ENCODE measurements at places on chromosomes 5 and 9.

DNA sequence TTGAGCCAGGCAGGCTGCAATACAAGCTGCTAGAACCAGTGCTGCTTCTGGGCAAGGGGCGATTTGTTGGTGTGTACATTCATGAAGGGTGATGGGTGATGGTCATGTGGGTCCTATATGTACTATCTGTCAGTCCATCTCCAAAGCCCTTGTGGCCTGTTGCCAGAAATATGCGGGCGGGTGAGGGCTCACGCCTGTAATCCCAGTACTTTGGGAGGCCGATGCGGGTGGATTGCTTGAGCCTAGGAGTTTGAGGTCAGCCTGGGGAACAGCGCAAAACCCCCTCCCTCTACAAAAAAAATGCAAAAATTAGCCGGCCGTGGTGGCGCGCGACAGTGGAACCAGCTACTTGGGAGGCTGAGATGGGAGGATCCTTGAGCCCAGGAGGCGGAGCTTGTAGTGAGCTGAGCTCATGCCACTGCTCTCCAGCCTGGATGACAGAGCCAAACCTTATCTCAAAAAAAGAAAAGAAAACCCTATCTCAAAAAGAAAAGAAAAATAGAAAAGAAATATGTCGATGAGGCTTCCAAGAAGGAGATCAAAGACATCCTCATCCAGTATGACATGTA, 45.0 kb upstream of the KLF4 start:
- DNase-seq: no peak

DNA sequence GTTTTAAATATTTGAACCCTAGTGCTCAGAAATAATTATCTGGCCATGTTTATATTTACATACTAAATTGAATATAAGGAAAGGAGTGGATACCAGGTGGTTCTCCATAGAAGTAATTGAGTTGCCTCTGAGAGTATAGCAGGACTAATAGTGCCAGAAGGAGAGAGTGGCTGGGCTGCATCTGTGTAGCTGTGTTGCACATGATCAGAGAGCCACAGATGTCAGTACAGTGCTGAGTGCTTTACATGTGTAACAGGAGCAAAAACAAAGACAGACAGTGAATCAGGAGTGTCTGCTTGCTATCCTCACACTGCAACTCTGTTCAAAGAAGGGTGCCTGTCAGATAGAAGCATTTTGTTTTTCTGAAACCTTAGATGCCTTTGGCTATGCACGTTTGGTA, 353.9 kb upstream of the PAPPA start:
- DNase-seq: no peak

GRCh38 chr9:108182270-108182669, 673.5 kb downstream of the ACTL7B start:
- no peak for DNase-seq

GRCh38 chr5:61461926-61462325, 129.9 kb downstream of the ZSWIM6 start:
- DNase-seq: no peak

- no peak for DNase-seq
Measured at GRCh38 chr5:94932259-94932658, 313.8 kb downstream of the SLF1 start.

DNA sequence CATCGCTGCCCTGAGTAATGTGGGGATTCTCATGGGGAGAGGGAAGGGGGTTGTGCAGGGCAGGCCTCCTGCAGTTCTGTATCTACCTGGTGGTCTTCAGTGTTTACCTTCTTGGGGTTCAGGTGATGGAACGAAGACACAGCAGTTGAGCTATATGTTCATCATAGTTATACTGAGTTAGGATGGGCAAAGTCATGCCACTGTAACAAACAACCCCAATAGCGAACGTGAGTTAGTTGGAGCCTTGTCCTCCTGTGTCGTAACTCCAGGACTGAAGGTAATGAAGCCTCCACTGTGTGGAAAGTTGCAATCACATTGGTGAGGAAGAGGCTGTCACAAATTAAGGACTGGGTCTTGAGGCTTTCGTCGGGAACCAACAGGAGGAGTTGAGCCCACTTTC, 64.4 kb downstream of the DAPK1 start:
- DNase-seq: no peak

DNA sequence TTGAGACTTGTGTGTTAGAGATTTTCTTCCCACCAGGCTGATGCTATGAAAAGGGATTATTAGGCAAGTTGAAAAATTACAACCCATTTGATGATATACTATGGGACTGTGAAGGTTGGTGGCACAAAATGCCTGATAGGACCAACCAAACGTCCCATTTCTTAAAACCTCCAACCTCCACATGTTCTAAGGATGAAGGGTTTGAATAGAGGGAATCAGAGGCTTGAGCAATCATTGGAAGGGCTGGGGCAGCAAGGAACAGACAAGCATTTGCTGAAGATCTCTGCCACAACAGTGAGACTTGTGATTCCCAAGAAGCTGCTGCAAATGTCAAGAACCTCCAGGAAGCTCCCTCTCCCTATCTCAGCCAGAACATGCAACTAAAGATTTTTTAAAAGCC, 283.1 kb downstream of the ELAVL2 start:
- DNase-seq: no peak

DNA sequence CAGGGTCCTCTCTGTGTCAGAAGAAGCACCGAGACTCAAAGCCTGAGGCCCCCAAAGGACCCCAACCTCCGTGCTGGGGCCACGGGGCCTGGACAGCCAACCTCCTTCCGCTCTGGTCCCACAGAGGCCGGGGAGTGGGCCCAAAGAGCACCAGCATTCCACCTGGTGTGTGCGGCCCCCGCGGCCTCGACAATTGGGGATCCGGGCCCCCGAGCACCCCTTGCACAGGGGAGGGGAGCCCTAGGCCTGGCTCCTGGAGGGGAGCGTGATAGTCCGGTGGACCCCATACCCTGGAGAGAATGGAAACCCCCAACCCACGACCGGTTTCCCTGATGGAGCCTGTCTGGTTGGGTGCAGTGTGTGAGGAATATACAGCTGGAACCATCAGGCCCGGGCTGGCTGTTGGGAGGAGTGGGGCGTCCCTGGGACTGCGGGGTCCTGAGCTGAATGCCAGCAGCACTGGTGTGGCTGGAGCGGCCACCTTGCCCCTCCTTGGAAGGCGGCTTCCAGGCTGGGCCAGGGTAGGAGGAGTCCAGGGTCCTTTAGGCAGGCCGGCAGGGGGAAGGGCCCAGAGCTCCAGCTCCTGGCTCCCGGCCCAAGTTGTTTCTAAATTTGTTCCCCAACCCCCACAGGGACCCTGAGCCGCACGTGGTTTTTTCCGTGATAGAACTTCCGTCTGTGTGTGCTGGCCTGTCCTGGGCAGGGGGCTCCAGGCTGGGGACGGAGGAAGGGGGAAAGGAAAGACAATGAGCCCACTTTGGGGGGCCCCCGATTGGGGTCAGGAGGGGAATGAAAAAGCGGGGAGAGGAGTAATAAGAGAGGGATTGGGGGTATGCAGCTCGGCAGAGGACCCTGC, 825 bp upstream of the TOR4A start:
- no peak for DNase-seq

- DNase-seq: no peak
Measured at GRCh38 chr5:83011985-83012384, 65.2 kb downstream of the TMEM167A start.

GRCh38 chr9:125447202-125447802, 185.7 kb downstream of the GAPVD1 start:
- DNase-seq: no peak

Measured in activated CD8-positive, alpha-beta T cell treated with anti-CD3 and anti-CD28 coated beads, Interleukin-2, amount 10 ng/mL, durations not matched to agents 7 days and 5 days (primary cell).